ENCODE measurements at places on chromosomes 5 and 9.

GRCh38 chr5:179791881-179792611, 1.7 kb upstream of the LTC4S start:
- no peak for DNase-seq

DNA sequence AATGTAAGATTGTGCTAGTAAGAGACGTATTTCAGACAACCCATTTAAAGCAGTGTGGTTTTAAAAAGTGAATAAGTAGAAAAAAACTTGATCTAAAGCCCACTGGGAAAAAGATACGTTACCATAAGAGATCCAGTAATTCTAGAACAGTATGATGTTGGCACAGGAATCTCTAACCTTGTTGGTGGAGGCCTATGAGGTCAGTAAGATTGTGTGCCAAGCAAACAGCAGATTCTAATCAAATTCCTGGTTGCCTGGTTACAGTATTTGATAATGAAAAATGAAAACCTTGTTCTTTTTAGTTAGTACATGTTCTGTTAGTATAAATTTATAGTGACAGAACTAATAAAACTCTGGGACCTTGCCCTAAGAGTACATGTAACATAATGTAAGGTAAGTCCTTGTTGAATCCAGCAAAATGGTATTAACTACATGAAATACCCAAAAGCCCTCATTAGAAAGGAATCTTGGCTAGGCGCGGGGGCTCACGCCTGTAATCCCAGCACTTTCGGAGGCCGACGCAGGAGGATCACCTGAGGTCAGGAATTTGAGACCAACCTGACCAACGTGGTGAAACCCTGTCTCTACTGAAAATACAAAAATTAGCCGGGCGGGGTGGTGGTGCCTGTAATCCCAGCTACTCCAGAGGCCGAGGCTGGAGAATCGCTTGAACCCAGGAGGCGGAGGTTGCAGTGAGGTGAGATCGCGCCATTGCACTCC, 33.2 kb upstream of the DMXL1 start:
- DNase-seq, result no peak

GRCh38 chr5:151697452-151697851, 10.7 kb upstream of the SPARC start:
- no peak for DNase-seq

DNA sequence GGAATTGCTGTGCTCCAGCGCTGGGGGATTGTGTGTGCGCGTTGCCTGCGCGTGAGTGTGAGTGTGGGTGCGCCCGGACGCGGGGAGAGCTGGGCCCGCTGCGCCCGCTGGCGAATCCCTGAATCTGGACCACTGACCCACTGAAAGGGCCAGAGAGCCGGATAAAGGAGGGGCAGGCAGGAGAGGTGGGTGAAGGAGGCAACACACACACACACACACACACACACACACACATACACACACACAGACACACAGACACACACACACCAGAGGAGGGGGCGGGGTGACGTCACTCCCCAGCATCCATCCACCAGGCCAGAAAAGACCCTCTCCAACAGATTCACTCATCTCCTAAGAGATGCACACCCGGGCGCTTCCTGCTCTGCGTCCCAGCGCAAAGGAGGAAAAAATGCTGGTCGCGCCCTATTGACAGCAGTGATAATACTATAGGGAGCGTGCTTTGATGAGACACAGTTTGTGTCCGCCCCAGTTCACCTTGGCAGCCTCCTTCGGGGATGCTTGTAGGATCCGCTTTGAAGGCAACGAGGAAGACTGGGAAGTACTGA, 1059.1 kb upstream of the DMAC1 start:
- DNase-seq, result no peak

DNA sequence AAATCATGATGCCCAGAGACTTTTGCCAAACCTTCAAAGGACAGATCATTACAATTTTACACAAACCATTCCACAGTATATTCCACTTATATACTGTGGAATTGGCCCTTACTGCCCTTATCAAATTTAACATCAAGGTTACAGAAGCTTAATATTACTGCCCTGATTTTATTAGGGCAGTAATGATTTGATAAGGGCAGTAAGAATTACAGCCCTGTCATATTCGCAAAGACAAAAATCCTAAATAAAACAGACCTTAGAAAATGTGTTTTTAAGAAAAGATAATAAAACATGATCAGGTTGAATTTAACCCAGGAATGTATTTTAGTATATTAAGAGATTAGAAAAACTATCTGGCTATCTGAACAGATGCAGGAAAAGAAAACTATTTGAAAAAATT, 7.7 kb upstream of the TMEM161B start:
- DNase-seq, result no peak

DNA sequence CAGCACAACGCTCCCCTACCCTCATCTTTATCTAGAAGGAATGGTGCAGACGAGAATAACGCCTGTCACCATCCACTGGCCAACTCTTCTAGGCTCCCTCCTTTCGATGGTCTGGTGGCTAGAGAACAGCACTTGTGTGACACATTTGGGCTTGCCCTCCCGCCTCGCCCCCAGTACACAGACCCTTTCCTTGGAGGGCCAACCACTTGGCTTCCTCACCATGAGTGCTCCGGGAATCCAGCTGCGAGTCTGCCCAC, 1.4 kb downstream of the GNAQ start:
- DNase-seq, result no peak

DNA sequence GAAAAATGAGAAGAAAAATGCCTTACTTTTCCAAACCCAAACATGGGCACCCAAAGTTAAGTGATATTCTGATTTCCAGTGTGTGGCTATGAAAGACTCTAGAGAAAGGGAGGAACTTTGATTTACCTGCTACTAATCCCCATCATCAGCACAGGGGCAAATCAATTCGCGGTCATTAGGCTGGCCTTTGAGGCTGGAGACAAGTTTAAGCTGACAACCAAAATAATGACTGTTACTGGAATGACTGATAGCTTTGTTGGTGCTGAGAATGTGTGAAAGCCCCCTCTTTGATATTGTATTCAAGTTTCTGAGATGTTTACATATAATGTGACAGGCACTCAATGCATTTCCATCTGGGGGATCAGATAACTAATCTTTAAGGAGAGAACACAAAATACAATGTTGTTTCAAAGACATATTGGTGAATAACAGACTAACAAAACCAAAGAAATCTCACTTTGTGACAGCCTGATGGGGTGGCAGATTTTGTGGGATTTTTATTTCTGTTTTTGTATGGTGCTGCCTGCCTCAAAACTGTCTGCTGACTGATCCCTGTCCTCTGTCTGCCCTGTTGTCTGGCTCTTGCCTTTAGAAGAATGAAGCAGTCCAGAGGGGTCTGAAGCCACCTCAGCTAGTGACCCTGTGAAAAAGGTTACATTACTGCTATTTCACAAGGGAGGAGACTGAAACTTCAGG, 12.6 kb upstream of the INSYN2B start:
- no peak for DNase-seq
